Stimulated activated CD4-positive, alpha-beta T cell treated with anti-CD3 and anti-CD28 coated beads, TNF-alpha, amount 100 ng/mL, for 24 hours (primary cell): ENCODE measurements at places on chromosomes 6 and 20.

DNA sequence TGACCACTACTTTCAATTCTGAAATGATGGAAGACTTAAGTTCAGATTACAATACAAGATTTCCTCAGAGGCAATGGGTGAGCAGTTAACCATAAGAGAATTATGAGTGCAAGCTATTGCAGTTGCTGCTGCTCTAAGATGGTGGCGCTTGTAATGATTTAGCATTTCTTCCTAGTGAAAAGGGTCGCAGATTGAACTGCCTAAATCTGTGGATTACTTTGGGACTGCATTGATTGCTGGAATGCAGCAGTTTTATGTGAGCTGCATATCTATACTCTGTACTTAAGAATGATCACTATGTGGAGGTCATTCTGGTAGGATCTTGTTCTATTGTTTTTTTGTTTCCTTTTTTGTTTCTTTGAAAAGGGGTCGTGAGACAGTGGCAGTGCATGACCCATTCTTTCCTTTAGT lies 5.3 kb downstream of the SCAF8 start:
- DNase-seq: no peak

- no peak for DNase-seq
These were observed 3.5 kb upstream of the TGIF2 start for GRCh38 chr20:36569847-36570429.

- no peak for DNase-seq
These were observed 102.9 kb upstream of the BMP2 start for GRCh38 chr20:6664574-6664973.

GRCh38 chr20:64161356-64162238 lies 2.7 kb upstream of the MYT1 start:
- DNase-seq: no peak

GRCh38 chr6:127937102-127937501 lies 36.2 kb upstream of the THEMIS start:
- no peak for DNase-seq

GRCh38 chr6:4129446-4129845 lies 5.9 kb downstream of the ECI2 start:
- no peak for DNase-seq

- DNase-seq: no peak
These were observed 2.5 kb downstream of the NTSR1 start for GRCh38 chr20:62710886-62711702.

- no peak for DNase-seq
These were observed 488.3 kb downstream of the CDKAL1 start for GRCh38 chr6:21022343-21023107.

- no peak for DNase-seq
These were observed 21.3 kb upstream of the HFE start for GRCh38 chr6:26065952-26066380.

GRCh38 chr6:29227235-29227634 lies 56.5 kb downstream of the OR2J2 start:
- no peak for DNase-seq

- DNase-seq: no peak
These were observed 118.9 kb upstream of the COL21A1 start for GRCh38 chr6:56366141-56366852.

GRCh38 chr20:37505263-37506151 lies 15.5 kb upstream of the NNAT start:
- no peak for DNase-seq

- DNase-seq: no peak
These were observed 93.1 kb downstream of the EPB41L2 start for GRCh38 chr6:130969791-130970491.

DNA sequence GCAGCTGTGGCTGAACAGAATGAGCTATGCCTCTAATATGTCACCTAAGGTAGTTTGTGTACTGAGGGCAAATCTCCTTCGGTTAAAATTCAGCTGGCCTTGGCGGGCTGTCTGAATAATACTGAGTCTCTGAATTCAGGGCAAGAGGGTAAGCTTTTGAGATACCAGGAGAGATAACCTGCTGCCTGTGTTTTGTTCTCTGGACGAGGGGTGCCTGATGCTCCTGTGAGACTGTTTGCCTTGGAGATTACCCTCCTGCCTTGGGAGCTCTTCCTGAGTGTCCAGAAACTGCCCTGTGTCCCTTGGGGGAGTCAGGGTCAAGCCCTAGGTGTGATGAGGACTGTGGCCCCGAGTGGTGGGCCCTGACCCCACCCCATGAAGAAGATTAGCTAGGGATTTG lies 282.9 kb downstream of the KIF16B start:
- DNase-seq: no peak

DNA sequence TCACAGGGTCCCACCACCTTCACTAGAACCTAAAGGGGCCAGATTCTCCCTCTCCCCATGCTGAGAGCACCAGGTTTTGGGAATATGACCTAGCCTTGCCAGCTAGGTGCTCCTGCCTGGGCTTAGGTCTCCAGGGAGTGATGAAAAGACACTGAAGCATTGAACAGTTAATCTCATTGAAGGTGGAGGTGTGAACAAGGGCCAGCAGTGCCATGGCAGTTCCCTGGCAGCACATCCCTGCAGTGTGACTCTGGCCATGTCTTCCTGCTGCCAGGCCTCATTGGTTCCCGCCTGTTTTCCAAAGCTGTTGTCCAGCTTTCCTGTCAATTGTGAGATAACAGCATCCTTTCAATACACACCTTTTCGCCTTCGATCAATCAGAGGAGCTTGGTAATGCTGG lies 10.9 kb downstream of the PPIL6 start:
- DNase-seq: no peak

- no peak for DNase-seq
These were observed 30.9 kb downstream of the SLC2A12 start for GRCh38 chr6:134021396-134022122.

DNA sequence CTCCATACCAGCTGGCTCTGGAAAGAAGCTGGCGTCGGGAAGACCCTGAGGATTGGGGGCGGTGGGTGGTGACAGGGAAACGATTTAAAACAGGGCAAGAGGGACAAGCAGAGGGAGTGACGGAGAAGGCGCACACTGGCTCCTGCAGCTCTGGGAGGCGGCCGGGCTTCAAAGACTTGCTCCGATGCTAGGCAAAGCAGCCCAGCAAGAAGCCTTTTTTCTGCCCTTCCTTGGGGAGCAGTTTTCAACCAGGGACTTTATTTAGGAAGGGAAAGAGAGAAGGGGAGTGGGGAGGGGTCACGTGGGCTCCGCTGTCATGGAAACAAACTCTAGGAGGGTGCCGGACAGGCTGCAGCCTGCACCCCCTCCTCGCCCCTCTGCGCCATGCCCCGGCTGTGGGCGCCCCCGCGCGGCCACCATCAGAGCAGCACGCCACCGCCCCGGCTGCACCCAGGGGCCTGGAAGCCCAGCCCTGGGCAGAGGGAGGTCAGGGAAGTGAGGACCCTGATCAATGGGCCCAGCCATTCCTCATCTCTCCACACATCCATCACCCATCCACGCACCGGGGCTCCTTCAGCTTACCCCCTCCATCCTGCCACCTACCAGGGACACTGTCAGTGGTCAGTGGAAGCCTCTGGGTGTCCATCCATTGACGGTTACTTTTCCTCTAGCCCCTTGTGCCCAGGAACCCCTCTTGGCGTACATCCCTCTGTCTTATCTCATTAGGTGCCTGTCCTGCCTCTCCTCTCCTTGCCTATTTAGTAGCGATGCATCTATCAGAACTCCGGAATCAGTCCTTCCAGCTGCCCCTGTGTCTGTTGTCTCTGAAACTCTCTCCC lies 66.6 kb upstream of the CCDC167 start:
- DNase-seq: peak; percentile 48

DNA sequence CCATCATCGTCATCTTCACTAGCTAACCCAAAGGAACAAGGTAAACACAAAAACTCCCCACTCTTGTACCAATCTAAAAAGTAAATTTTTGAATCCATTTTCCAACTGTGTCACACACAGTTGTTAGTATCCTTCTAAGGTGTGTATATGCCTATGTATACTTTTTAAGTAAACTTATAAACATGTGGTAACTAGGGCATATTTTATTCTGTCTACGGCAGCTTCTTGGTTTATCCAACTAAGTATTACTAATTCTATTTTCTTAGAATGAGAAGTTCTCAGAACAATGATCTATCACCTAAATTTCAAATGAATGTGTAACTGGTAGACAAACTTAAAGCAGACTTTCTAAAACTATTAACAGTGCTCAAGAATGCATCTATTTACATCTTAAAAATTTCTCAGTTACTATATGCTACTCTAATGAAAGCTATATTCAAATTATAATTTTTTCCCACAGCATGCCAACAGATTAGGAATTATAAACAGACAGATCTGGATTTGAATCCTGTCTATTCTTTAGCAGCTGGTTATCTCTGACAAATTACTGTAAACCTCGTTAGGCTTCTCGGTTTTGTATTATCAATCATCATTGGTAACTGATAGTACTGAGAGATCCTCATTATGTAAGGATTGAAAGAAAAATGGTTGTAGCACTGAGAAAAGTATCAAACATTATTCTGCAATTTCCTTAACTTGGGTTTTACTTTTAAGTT lies 1.8 kb upstream of the PLN start:
- DNase-seq: no peak

DNA sequence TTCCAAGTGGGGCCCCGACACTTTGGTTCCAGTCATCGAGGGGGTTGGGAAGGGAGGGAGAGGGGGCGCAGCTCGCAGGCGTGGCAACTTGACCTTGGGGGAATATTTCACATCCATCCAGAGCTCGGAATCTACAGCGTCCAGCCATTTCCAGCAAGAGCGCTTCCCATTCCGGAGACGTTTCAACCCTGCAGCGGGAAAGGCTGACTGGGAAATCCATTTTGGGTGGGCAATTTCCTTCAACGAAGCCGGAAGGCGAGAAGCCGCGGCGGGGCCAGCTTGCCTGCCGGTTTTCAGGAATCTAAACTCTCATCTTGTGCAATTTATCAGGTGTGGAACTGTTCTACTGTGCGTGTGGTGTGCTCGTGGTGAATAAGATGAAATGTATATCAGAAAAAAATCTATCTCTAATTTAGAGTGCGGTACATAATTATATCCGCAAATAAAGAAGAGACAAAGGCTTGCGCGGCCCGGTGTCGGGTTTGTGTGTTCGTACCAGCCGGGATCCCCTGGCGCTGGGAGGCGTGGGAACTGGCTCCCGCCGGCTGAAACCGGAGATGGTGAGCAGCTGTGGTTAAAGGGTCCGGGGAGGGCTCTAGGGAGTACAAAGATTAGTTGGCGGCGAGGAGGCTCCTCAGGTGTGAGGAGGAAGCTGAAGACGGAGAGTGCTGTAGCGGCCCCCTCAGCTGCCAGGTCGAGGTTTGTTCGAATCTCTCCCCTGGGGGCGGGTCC lies 4.8 kb downstream of the SLC32A1 start:
- no peak for DNase-seq

DNA sequence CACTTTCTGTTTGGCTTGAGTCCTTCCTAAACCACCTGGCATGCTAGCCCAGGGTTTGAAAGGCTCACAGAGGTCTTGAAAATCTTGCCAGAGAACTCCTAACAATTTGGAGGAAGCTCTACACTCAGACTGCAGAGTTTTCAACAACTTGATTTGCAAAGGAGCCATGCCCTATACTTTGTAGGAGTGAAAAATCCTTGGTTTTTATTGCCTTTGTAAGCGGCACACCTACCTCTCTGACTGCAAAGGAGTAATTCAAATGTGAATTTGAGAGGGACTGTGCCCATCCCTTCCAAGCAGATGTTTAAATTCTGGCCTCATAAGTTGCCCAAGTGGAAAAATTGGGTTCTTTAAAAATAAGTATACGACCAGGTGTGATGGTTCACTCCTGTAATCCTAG lies 41.5 kb downstream of the SLC2A12 start:
- no peak for DNase-seq

DNA sequence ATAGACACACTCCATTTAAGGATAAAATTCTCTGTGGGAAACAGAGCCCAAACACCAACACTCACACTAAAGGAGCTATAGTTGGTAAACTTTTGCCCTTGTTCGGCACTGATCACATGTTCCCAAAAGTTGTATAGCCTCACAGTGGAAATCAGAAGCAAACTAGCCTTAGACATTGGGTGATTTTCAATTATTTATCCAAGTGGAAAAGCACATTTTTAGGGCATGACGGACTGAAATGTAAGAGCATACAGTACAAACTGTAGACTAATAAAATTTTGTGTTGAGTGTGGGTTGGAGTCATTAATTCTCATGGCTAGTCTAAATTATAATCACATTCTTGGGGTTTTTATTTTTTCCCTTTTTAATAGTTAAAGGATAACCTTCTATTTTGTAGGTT lies 202.4 kb downstream of the MOXD1 start:
- no peak for DNase-seq

DNA sequence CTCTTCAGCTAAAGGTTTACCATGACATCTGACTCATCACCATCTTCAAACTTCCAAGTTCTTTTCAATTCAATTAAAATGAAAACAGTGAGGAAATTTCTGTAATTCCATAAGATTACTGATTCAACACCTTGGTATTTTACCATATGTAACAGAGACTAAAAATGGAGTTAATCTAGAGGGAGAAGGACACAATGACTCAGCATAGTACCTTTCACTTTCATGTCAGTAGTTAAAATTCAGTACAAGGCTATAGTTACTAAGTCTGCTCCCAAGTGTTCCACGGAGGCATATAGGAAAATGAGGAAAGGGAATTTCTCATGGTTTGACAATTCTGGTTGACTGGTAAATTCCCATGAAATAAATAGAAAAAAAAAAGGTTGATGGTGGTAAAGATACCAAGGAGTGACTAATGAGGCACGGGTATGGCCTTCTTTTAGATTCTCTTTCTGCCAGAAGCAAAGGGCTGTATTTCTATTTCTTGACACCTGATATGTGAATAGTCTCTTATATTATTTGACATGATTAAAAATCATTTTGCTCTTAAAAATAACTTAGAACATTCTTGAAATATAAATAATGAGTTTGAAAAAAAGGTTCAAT lies 526.7 kb upstream of the ADGRB3 start:
- DNase-seq: no peak

DNA sequence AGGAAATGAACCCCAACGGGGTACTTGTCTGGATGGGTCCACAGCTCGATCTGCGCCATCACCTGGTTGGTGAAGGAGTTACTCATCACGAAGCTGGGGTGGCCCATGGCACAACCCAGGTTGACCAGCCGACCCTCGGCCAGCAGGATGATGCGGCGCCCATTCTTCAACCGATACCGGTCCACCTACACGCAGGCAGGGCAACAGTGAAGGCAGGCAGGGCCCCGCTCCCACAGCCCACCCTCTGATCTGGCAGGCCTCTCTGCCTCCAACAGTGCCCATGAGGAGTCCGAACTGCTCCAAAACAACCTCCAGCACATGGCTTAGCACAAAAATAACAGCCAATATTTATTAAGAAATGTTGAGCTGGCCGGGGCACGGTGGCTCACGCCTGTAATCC lies 17.7 kb downstream of the AHCY start:
- no peak for DNase-seq
